ENCODE measurements at places on chromosomes 7 and 10.

DNA sequence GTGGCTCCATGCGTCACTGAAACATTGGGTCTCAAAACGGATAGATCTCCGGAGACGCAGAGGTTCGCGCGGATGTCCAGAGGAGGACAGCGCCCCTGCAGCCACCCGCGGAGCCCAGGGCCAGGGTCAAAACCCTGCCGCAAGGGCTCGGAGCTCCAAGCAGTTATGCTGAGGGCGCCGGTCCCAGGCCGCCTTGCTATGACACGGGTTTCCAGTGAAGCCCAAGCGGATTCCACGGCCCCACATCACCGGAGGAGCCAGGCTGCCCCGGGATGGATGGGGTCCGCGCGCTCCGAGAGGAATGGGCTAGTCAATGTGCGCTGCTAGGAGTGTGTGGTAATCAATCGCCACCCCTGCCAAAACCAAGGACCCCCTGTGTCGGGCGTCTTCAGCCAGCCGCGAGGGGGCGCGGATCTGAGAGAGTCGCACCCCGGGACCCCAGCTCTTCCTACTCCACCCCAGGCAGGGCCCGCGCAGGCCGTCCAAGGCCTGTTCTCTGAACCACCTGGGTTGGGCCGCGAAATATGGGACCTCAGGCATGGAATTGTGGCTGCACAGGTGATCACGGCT is 5.6 kb upstream of the EMX2 start:
- no peak for DNase-seq

DNA sequence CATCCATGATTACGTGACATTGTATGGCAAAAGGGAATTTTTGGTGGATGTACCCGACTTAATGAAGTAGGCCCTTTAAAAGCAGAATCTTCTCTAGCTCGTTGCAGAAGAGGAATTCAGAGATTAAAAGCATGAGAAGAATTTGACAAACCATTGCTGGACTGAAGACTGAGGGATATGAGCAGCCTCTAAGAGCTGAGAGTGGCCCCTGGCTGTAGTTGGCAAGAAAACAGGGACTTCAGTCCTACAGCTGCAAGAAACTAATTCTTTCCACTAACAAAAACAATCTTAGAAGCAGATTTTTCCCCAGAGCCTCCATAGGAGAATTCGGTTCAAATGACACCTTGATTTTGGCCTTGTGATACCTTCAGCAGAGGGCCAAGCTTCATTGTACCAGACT is 34.1 kb downstream of the MACC1 start:
- DNase-seq: no peak

DNA sequence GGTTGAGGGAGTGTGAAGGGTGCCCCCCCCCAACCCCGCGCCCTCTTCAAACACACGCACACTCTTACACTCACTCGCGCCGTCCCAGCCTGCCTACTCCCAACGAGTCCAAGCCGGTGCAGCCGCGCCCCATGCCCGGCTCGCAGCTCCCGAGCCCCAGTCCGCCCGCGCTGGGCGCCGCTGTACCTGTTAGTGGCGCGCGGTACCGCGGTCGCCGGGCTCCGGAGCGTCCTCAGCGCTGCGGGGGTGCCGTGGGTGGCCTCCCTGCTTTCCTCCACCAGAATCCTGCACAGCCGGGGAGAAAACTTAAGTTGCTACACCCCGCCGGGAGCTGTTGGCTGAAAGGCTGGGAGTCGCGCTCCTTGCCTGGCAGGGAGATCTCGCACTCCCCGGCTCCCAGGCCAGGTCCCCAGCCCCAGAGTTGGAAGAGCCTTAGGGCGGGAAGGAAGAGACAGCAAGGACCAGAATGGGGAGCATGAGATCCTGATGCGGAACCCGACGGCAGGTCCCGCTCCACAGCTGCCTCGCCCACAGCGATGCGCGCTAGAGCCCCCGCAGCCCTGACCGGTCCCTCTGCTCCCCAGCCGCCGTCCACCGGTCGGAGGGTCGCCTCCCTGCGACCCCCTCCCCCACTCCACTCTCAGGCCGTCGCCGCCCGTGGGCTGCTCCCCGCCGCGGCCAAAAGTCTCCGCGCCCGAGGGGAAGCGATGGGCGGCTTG is 863 bp downstream of the ST8SIA6 start:
- peak; percentile 14 for DNase-seq

GRCh38 chr10:67033878-67034277 is 108.0 kb downstream of the LRRTM3 start:
- no peak for DNase-seq

DNA sequence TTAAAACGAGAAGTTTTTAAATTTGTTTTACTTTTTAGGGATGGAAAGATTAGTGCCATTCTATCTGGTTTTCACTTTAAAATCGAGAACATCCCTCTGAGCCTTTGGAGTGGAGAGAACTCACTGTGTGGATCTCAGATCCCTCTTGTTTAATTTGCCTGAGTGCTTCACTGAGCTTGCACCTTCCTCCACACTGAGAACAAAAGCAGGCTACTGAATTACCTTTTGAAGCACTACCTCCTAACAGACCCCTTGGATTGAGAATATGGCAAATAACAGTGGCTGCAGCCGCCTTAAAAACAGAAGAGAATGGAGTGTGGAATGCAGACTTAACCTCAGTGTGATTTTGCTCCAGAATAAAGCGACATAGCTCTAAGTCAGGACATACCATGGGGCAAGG is 204.7 kb downstream of the CNTNAP2 start:
- DNase-seq: no peak

DNA sequence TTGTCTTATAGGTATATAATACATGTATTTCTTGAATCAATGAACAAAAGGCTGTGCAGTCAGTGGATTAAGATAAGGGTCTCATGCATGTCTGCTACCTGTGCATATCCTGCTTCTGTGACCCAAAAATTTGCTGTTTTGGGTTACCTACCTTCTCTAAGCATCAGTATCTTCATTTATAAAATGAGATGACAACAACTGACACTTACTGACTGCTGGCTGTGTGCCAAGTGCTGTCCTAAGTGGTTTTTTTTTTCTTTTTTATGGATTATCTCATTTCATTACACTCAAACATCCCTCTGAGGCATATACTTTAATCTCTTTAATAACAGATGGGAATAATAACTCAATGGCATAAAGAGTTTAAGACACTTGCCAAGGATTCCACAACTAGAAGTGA is 2.1 kb downstream of the PDK4 start:
- DNase-seq: no peak

- no peak for DNase-seq
Measured at GRCh38 chr7:18890885-18891621, 226.4 kb downstream of the TWIST1 start.

DNA sequence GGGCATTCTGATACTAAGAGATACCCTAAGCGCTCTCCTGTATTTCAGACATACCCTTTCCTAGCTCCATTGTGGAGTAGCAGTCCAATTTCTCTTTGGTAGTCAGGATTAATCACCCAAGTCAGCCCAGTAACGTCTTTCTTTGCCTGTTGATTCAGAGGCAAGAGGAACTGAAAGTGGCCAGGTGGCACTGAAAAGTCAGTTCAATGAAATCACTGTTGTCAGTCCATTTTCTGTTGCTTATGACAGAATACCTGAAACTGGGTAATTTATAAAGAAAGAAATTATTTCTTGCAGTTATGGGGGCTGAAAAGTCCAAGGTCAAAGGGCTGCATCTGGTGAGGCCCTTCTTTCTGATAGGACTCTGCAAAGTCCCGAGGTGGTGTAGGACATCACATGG is 40.2 kb downstream of the ANKRD61 start:
- DNase-seq: no peak

DNA sequence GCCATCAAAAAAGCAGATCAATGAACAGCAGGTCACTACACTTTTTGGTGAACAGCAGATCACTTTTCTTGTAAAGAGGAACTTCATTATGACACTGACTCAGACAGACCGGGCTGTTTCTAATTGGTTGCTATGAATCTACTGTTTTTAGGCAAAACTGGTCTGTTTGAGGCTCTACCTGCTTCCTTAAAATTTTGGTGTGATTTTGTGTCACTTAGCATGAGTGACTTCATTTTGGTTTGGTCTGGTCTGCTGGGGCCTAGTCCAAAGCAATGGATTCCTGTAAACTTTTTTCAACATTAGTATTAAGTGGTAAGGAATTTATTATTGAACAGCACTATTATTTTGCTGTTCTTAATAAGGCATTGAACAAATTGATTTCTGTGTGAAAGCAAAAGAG is 41.8 kb upstream of the C10orf71 start:
- DNase-seq: no peak

GRCh38 chr10:98098247-98098646 is 36.2 kb upstream of the R3HCC1L start:
- DNase-seq: no peak

GRCh38 chr7:117347480-117347879 is 24.6 kb upstream of the WNT2 start:
- no peak for DNase-seq

DNA sequence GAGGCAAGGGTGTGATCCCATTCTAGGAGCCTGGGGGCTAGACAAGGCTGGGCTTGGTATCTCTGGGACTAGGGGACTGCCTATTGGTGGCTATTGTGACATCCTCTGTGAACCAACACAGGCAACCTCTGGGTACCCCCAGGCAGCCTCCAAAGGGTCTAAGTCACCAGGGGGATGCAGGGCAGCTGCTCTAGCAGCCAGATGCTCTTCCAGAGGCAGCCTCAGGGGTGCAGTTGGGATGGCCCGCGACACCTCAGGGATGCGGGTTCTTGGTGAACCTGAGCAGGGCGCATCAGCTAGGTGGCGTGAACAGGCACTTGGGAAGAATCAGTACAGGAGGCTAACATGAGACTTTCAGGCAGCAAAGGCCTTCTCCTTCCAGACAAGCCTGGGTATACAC is 1.6 kb upstream of the TMEM120A start:
- no peak for DNase-seq

DNA sequence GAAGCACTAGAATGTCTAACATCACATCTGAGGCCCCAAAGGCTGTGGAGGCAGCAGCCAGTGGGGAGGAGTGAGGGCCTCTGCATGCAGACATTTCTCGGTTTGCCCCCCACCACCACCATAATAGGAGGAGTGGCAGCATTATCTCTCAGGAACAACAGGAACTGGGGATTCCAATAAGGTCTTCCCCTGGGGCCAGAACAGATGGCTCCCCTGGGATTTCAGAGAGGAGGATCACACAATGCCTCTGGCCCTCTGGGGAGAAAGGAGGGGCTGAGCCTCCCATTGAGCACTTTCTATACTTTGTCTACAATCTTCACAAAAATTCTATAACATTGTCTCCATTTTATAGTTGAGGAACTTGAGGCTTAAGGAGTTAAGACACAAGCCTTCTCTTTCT is 61.1 kb downstream of the GRID1 start:
- no peak for DNase-seq
